Effector memory CD8-positive, alpha-beta T cell (primary cell): ENCODE measurements at places on chromosomes 2 and 18.

DNA sequence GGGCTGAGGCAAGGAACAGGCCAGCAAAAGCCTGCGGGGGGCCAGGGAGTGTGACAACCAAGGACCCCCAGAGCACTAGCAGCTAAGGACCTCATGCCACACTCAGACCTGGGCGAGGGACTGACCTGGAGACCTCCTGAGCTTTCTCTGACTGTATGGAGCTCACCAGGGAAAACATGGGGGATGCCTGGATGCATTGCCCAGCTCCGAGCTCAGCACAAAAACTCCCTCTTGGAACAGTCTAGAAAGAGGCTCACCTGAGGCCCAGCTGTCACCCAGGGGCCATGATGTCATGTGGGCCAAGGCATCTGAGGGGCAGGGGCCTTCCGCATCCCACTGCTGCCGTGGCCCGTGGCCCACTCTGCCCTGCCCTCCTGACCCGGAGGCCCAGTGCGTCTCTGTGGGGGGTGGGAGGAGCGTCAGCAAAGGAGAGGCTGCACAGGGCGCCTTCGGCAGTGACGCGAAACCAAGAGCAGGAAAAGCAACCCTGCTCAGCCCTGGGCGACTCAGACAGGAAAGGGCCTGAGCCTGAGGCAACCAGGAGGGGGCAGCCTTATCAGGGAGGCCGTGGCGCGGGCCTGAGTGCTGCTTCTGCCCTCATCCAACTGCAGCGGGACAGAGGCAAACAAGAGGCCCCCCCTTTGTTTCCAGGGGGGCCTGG lies 57.3 kb upstream of the ALPP start:
- DNase-seq, result no peak

- DNase-seq, result no peak
Observed at GRCh38 chr2:193841384-193842150, 1646.8 kb upstream of the TMEFF2 start.

- DNase-seq, result no peak
Observed at GRCh38 chr2:88545118-88545517, 82.1 kb downstream of the EIF2AK3 start.

DNA sequence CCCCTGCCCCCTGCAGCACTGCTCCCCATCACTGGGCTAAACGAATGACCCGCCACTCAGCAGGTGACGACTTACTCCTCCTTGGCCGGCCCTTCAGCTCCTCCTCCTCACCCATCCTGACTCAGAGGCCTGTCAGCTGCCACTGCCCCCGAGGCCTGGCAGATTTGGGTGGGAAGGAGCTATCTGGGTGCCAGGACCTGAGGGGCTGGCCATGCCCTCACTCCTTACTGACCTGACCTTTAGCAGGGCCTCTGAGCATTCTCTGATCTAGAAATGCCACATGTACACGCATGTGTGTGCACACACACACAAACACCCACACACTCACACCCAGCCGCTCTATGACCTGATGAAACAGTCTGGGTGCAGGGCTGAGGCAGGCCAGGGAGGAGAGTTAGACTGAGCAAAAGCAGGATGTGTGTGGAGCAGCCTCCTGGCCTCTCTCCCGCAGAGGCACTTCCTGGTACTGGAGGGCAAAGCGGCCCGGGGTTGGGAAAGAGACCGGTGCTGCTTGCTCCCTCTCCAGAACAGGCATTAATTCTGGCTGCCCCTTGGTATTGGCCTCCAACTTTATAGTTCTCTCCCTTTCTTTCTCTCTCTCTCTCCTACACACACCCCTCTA lies 68.0 kb downstream of the ZFP36L2 start:
- no peak for DNase-seq

DNA sequence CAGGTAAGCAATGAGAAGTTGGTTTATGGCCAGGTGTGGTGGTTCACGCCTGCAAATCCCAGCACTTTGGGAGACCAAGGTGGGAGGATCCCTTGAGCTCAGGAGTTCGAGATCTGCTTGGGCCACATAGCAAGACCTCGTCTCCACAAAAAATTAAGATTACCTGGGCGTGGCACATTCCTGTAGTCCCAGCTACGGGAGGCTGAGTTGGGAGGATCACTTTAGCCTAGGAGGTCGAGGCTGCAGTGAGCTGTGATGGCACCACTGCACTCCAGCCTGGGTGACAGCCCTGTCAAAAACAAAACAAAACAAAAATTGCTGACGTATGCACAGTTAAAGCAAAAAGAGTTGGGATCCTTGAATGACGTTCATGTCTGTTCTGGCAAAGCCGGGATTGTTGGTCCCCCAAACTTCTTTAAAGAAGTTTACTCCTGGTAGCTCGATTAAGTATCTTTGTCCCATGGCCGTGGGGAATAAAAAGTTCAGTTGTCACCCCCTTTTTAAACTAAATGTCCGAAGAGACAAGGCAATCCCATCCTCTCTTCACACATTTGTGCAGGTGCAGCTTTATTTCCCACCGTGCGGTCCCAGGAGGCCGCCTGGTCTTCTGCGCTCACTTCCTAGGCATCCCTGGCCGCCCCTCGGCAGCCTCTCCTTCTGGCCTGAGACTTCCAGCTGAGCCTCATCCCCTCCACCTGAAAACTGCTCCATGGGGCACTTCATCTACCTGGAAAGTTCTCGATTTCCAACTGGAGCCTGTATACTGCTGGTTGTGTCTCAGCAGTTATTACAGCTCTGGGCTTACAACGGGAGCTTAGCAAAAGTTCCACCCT lies 762 bp upstream of the SPOPL start:
- DNase-seq, result no peak

DNA sequence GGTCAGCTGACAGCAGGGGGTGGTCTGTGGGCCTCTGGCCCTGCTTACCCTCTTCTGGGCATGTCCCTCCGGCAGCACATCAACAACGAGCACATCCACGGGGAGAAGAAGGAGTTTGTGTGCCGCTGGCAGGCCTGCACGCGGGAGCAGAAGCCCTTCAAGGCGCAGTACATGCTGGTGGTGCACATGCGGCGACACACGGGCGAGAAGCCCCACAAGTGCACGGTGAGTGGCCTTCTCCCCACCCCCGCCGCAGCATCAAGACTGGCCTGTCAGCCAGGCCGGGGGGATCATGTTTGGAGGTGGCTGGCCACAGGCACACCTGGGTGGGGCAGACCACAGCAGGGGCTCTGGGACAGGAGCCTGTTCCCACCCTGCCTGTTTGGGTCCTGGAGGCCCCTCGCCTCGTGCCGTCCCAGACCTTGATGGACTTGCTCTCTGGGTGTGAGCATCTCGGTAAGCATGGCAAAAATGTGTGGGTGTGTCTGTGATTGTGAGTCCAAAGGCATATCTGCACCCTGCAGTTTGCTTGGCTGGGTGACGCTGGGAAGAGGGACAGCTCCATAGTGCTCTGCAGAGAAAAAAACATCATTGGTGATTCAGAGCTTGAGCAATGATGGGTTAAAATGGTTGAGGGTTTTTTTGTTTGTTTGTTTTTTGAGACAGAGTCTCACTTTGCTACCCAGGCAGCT lies 242.8 kb downstream of the GLI2 start:
- DNase-seq, result no peak

DNA sequence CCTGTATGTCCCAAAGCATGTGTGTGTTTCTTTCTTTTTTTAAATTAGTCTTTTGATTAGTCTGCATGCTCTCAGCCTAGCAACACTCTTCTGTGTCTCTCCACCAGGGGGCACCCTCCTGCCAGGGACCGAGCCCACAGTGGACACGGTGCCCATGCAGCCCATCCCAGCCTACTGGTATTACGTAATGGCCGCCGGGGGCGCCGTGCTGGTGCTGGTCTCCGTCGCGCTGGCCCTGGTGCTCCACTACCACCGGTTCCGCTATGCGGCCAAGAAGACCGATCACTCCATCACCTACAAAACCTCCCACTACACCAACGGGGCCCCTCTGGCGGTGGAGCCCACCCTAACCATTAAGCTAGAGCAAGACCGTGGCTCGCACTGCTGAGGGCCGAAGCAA lies 93.8 kb downstream of the NRP2 start:
- no peak for DNase-seq

DNA sequence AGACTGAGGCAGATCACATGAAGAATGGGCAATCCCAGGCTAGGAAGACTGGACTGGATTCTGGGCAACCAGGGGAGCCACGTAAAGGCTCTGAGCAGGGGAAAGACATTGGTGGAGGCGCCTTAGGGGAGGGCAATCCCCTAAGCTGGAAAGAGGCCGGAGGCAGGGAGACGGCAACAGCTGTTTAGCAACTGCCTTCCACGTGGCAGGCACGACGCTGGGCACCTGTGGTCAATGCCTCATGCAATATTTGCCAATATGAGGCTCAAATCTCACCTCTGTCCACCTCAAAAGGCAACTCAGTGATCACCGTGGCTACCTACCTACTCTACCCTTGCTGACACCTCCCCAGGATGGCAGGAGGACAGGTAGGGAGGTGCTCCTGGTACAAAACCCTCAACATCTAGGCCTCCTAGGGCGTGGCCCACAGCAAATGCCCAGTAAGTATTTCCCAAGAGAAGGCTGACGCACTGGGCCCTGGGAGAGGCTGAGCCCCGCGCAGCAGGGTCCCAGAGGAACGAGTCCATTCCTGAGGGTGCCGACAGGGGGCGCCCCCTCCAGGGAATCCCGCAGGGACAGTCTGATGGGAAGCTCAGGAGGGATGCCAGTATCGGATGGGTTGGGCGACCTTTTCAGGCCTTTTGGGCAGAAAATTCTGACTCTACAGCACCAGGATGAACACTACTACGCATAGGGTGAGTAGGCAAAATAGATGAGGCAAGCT lies 8.9 kb downstream of the BOLA3 start:
- DNase-seq, result no peak

- DNase-seq, result no peak
Observed at GRCh38 chr2:86020984-86021383, 84.7 kb downstream of the POLR1A start.
